NCI-H69 (cell line): ENCODE measurements at places on chromosomes 4 and X.

- DNase-seq, result peak; percentile 92
Observed at GRCh38 chrX:39896951-39897740, 200.6 kb downstream of the BCOR start.

- no peak for DNase-seq
Observed at GRCh38 chr4:102447413-102447812, 53.7 kb upstream of the NFKB1 start.

GRCh38 chrX:118392716-118393115 lies 46.8 kb downstream of the WDR44 start:
- DNase-seq, result no peak

DNA sequence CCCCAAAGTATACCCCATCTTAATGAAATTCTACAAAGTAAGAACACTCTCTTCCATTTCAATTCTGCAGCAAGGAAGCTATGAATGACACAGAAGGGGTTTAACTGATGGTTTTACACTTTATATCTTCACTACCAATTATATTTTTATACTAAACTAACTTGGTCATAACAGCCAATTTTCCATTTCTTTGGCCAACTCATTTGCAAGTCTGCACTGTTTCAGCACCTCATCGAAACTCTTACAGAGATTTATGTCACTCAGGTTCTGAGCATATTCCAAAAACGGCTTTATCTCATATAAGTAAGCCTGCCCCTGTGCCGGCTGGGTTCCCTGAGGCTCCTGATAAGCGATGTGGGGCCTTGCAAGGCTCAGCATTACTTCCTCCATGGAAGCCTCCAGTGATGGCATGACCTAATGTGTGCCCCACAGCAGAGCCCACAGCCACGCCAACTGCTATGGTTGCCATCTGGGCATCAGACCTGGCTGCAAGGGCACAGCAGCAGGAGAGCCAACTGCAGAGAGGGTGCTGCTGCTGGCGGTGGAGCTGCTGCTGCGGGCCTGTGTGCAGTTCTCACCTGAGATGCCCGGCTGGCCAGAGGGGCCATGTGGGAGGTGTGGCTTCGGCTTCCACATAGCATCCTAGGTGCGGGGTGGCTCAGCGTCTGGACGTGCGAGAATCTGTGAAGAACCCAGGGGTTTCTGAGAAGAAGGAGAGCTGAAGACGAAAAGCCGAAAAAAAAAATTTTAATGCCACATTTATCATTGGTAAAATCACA lies 13.4 kb upstream of the IBSP start:
- DNase-seq, result no peak

GRCh38 chrX:52353838-52354237 lies 15.0 kb upstream of the XAGE2 start:
- DNase-seq, result no peak

GRCh38 chr4:46032056-46032455 lies 91.8 kb downstream of the GABRG1 start:
- DNase-seq, result no peak

DNA sequence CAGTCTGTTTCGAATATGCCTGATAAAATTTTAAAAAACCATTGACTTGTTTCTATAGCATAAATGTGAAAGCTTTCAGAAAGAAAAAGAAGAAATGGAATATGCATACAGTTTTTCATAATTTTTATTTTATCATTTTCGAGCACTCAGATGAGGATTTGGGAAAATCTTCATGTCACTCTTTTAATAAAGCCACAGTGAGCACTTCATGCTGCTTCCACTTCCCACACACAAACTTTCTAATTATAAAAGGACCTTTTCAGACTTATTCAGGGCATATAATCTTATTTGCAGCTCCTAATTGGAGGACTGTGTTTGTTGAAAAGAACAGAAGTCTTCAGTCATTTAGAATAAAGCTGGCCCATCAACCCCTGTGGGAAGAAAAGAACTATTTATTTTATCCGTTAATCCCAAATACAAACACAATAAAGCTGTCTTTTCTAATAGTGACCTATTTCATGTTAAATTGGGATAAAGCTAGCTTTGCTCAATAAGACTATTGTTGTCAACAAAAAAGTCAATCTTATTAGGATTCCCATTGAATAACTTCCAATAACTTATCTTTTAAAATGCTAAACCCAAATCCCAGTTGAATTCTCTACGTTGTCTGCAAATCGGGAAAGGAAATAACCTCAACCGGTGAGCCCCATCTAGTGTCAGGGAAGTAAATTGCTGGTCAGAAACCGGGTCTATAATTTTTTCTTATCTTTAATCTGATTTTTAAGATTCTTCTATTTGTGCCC lies 211.5 kb downstream of the PDGFRA start:
- peak; percentile 47 for DNase-seq

- DNase-seq, result peak; percentile 93
Observed at GRCh38 chr4:175705407-175705806, 106.7 kb downstream of the GPM6A start.

DNA sequence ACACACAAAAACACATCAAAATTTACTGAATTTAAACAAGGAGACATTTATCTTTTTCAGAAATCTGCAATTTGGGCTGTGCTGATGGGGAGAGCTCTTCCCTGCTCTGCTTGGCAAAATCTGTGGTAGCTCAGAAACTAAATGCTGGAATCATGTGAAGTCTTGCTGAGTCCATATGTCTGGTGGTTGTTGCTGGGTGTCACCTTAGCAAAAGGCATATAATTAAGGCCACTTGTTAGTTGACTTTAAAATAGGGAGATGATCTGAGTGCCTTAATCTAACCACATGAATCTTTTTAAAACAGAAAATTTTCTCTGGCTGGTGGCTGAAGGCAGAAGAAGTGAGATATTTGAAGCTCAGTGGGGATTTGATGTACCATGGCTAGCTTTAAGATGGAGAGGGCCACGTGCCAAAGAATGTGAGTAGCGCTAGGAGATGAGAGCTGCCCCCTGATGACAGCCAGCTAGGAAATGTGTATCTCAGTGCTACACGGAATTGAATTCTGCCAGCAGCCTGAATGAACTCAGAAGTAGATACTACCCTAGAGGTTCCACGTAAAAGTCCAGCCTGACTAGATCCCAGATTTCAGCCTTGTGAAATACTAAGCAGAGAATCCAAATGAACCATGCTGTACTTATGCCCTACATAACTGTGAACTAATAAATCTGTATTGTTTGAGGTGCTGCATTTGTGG lies 7.6 kb upstream of the GUF1 start:
- peak; percentile 80 for DNase-seq

GRCh38 chrX:867502-867901 lies 236.9 kb downstream of the SHOX start:
- no peak for DNase-seq

DNA sequence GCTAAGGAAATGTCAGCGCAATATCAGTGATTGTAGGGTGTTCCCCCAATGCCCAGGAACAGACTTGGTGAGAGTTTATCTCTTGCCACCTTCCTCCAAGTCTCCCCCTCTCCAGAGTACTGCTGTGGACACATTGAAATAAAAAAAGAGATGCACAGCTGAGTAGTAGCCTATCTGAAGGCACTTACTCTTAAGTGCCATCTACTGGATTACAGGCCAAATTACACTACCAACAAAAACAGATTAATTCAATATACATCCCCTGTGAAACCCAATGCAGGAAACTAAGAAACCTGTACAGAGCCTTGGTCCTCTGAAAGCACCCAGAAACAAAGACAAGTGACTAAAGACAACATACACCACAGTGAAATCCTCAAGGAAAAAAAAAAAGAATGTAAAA lies 460.3 kb downstream of the ZIC3 start:
- DNase-seq, result peak; percentile 18

DNA sequence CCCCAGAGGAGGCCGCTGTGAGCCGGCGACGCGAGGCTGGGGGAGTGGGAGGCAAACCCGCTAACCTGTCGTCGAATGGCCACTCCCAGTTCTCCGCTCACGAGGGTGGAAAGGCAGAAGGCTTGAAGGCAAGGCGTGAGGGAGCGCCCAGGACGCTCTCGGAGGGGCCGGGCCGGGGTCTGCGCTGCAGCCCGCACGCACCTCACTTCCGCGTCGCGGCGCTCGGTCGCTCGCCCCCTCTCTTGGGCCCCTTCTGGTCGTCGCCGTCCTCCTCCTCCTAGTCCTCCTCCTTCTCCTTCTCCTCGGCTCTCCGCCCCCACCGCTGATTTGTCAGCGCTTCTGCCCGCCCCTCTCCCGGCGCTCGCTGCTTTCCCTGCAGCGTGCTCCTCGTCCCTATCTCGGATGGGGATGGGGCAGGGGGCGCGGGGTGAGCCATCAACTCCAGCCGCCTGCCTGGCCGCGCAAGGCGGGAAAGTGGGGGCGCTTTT lies at the start of gene SNCA:
Gene SNCA (minus strand): TSS at position 265 of the 488 bp plus-strand sequence. CDS start 1,494 bp downstream, outside the sequence.
- DNase-seq, result peak; percentile 93

GRCh38 chr4:84706286-84706685 lies 123.4 kb downstream of the CDS1 start:
- DNase-seq, result no peak
